RWPE1 (cell line): ENCODE measurements at places on chromosomes 16 and 17.

DNA sequence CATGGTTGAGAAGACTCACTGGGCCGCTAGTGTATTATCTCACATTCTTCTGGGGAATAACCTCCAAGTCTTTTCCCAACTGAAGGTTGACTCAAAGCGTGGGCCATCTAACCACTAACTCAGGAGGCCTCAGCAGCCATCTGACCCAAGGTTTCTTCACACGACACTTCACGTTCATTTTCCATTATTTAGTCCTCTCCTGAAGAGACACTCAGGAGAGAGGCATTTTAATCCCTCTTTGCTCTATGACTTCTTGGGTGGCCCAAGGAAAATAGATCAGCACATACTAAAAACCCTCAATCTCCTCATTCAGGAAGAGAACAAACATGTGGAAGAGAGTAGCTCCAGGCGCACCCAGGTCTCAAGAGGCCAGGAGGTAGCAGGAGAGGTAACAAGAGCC lies 252.8 kb upstream of the FOXF1 start:
- DNase-seq: no peak

DNA sequence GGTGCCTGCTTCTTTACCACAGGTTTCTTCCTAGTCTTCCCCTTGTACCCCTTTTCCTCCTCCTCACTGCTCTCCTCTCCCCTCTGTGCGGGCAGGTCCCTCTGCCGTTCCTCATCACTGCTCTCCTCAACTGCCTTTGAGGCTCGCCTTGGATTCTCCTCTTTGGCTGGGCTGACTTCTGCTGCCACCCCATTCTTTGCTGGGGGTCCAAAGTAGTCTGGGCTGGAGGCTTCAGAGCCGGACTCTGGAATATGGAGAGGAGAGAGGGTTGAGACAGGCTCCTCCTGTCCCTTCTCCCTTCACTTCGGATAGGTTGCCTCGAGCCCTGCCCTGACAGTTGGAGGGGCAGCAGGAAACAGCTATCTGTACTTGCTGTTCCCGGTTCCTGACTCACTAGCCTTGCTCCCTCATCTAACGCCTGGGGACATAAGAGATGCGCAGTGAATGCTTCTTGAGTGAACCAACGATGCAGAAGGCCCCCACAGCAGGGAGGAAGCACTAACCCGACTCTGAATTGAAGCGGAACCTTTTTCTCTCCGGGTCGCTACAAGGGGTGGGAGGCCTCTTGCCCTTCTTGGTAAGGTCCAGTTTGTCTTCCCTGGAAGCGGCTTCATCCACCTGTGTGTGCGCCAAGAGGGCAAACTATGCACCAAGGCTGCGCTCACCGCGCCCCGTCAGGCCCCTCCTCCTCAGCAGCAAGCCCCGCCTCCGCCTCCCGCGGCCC lies 655 bp downstream of the HIRIP3 start:
- DNase-seq: peak; percentile 90

DNA sequence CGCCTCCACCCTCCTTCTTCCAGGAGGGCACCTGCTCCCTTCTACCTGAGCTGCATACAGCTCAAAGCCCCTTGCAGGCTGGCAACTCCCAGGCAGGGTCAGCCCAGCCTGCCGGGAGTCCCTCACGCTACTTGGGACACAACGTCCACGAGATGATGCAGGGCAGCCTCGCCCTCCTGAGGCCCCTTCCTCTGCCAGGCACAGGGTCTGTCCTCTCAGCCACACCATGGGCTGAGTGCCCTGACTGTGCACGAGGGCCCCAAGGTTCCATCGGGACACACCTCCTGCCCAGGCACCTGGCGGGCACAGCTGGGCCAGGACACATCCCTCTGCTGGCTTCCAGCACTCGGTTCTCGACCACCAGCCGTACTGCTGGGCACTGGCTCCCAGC lies 30.9 kb upstream of the ZC3H18 start:
- DNase-seq: no peak

GRCh38 chr17:49200423-49201083 lies 9.8 kb downstream of the GNGT2 start:
- no peak for DNase-seq

DNA sequence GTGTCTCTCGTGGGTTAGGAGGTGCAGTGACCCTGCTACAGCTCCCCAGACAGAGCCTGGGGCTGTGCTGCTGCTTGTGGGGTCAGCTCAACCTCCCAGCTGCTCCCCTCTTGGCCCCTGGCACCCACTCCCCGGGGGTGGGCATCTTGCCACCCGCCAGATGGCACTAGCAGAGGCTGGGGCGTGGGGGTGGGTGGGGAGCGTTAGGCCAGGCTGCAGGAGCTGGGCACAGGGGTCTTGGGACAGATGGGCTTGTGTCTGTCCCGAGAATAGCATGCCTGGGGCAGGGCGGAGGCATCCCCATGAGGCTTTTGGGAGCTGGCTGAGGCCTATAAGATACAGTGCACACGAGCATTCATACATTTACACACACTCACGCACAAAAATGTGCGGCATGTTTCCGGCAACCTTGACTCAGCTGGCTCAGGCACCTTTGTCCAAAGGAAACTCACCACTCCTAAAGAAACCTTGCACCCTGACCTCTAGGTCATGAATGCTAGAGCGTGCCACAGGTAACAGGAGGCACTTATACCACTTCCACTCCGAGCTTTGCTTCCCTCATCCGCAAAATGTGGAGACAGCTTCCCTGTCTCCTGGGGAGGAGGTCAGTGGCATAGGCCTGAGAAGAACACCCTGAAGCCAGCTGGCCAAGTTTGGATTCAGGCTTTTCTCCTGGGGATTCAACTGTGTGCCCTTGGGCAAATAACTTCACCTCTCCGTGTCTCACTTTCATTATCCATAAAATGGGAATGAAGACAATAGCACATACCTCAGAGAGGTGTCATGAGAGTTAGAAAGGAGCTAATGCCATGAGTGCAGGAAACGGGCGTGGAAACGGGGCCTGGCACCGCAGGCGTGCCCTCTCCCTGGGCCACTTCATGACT lies 78.9 kb upstream of the LHX1 start:
- peak; percentile 60 for DNase-seq

DNA sequence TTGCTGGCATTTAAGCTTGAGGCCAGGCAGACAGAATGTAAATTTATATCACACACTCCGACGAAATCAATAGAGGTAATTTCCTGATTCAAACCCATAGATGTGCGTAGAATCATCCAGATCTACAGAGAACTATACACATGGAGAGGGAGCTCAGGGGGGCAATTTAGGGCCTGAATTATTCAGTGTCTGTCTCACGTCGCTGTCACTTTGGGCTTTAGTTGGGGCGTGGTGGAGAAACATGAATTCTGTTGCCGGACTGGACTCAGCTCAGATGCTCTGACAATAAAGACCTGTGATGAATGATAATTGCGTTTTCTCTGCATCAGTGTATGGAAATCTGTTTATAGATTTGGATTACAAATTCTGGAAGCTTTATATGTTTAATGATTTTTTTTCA lies 32.5 kb upstream of the HS3ST2 start:
- DNase-seq: no peak

DNA sequence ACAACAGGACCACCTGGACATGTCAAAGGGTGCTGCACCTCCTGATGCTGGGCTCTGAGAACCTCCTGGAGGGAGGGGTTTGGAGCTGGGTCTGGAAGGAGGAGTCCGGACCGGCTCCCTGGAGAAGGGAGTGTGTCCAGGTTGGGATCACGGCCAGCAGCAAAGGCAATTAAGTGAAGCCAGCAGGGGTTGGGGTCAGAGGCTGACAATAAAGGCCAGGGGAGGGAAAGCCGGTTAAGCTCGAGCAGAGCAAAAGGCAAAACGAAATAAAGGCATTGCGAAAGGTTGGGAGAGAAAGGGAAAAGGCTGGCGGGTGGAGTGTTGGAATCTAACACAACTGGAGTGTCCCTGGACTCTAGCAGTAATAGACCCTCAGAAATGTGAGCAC lies 992 bp upstream of the CACNG4 start:
- DNase-seq: no peak

- peak; percentile 42 for DNase-seq
These were observed 82.9 kb upstream of the RCVRN start for GRCh38 chr17:9987779-9988585.

GRCh38 chr17:32849879-32850278 lies 27.0 kb downstream of the MYO1D start:
- no peak for DNase-seq

DNA sequence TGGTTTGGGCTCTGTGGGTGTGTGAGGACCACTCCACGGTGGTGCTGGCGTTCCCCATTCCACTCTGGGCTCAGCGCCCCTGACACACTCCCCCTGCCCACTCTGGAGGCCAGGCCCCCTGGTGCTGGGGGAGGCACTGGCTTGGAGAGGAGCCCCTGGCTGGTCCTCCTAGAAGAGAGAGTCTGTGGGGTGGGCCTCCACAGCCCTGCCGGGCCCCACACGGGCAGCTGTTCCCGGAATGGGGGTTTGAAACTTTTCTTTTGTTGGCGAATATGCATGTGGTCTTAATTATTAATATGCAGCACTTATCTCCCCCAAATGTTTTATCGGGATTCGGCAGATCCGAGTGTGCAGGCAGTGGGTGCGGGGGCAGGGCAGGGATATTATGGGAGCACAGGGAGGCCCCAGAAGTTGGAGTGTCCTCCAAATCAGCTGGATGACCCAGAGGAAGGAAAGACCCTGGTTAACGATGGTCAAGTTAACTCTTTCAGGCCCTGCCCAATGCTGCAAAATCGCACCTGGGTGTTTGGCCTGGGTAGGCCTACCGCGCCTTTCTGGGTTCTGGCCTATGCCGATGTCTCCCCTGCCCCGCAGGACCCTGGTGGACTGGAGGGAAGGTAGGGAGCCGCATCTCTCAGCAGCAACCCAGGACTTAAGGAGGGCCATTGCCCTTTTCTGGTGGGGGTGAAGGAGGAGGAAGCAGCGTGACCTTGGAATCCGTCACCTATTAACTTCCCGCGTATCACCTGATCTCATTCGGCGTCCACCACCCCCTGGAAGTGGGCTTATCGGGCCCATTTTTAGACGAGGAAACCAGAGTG lies 36.0 kb downstream of the TMEM235 start:
- no peak for DNase-seq
